AG09309 (cell line): ENCODE measurements at places on chromosomes 3 and 15.
A peak's percentile ranks its signal among the peaks of the same experiment; 100 is the strongest.

- DNase-seq = peak; percentile 29
Measured at GRCh38 chr15:42955518-42955917, 34.9 kb upstream of the TTBK2 start.

DNA sequence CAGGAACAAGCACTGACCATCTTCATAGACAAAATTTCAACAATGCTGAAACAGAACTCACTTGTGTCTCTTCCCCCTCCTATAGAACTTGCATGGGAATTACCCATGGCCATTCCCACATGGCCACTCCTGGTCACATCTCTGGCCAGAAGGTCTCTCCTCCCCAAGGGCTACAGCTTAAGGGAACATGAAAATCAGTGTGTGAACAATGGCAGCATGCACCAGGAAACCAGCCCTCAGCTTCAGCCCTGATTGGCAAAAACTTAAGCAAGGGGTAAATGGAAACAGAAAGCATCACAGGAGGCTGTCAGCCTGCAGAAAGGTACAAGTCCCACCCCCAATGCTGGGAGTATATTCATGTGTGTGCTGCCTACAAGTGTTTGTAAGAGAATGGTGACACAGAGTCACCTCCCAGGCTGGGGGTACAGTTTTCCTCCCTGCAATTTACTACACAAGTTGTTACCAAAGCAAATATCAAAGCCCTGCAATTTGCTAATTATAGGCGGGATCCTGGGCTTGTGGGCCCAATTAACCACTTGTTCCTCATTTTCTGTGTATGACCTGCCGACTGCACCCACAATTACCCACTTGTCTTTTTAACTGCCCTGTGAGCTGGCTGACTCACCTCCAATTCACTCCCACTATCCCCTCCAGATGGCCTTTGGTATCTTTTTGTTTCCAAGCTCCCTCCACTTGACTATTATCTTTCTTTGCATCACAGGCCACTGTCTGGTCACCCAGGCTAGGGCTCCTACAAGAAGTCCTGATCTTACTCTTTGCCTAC lies 84.4 kb upstream of the HES1 start:
- no peak for DNase-seq

DNA sequence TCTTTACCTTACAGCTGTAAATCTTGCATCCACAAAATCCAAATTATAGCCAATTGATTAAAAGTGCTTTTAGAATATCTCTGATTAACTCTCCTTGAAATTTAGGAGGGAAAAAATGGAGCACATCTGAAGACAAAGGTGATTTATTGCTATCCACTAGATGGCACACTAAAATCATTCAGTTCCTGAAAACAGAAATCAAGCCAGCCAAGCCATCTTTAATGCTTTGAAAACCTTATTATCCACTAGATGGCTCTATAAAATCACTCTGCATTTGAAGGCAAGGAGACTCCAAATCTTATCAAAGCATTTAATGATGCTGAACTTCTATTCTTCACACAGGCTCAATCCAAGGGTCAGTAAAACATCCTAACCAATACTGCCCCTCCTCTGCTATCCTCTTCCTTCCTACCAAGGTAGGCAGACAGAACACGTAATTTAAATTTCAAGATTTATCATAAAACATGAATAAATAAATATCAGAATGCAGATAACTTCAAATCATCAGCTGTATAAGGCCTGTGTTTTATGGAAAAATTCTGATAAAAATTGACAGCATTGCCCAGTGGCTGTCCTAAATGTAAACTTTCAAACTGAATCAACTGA lies 48.4 kb downstream of the GOLIM4 start:
- peak; percentile 68 for DNase-seq

DNA sequence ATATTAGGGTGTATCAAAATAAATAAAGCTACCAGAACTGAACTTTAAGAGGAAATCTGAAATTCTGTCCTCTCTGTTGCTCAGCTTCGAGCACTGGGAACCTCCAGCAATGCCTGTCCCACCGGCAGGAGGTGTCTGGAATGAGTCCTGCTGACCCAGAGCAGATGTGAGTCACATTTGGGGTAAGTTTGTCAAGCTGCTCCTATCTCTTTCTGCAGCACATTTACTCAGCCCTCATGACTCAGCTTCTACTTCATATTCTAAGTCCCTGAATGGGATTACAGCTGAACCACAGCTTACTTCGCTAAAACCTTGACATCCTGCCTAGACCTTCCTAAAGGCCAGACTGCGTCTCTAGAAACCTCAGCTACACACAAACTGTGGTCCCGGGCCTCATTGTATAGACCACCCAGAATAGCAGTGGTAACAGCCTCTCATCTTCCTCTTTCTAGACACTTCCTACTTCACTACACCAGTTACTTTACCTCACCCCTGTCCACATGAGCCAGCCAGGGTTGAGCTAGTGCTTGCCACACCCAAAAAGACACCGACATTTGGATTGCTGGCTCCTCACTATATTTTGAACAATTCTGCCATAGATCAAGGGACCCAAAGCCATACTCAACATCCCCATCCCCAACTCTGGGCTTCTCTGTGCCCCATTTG lies 109.6 kb upstream of the TMCO5A start:
- peak; percentile 80 for DNase-seq

DNA sequence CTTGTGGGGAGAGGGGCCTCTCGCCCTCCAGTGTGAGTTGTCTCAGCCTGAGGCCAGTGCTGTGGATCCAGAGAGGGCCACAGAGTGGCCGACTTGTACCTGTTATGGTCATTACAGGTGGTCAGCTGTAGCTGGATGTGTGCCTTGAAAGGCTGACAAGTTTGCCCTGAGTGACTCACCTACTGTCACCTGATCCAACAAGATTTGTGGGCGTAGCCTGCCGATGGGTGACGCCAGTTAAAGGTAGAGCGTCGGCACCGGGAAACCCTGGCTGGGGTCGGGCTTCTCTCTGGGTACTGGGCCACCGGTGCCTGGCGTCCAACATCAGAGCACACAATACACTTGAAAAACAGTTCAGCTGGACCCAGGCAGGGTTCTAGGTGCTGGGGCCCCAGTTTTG lies 2.8 kb upstream of the ISG20 start:
- DNase-seq = no peak

GRCh38 chr3:69172058-69172457 lies 49.7 kb upstream of the LMOD3 start:
- DNase-seq = no peak

- DNase-seq = no peak
Measured at GRCh38 chr15:46955576-46955975, 761.7 kb upstream of the SEMA6D start.

- DNase-seq = peak; percentile 64
Measured at GRCh38 chr3:149466192-149466591, 8.3 kb upstream of the TM4SF4 start.

- DNase-seq = no peak
Measured at GRCh38 chr3:116811754-116812153, 102.2 kb downstream of the TUSC7 start.

GRCh38 chr3:113712129-113712528 lies 15.7 kb upstream of the USF3 start:
- DNase-seq = no peak
